Pancreas (tissue), 10 donors: ENCODE measurements at places on chromosomes 16 and 17. TPM values are rescaled to one million over a fixed set of nuclear protein-coding genes. Genes with fewer than 3 reads are reported as not detected.

GLP2R gene
- 1.1 TPM for total RNA-seq

ZP2 gene
- total RNA-seq: not detected

KRTAP17-1 gene
- total RNA-seq: not detected

PIPOX gene
- total RNA-seq: 0.87 TPM

VAC14 gene
- 12.8 TPM for total RNA-seq

LRRC46 gene
- 0.66 TPM for total RNA-seq

TADA2A gene
- total RNA-seq: 8.8 TPM
